Activated CD8-positive, alpha-beta memory T cell treated with anti-CD3 and anti-CD28 coated beads, Interleukin-2, amount 10 ng/mL, durations not matched to agents 7 days and 5 days (primary cell): ENCODE measurements at places on chromosomes 7 and 10.

GRCh38 chr10:110841767-110842267 is 29.9 kb upstream of the PDCD4 start:
- DNase-seq, result no peak

GRCh38 chr10:129767751-129768150 is 196.3 kb downstream of the EBF3 start:
- DNase-seq, result no peak

DNA sequence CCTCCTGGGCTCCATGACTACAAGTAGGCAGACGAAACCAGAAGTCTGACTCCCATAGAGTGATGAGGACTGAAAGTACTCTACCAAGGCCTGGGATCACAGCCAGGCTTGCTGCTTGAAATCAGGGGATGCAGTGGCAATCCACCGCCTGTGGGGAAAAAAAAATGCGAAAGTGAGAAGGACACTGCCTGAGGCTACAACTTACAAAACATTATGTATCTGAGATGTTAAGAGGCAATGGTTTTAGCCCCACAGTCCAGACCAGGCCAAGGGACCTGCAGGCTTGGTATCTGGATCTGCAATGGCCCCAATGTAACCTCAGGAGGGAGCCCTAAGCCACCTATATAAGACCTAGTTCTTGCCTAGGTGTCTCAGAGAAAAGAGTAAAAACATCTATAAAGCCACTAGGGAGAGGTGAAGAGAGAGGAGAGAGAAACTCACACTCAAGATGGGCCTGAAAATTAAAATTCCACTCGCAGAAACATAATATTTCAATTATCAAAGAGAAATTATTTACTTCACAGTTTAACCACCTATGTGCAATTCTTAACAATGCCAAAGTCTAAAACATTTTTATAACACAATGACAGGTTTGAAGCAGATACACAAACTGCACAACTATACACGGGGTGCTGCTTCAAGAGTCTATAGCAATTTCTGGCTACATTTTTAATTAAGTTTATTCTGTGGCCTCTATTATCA is 13.9 kb downstream of the DNAJC1 start:
- DNase-seq, result peak; percentile 58

DNA sequence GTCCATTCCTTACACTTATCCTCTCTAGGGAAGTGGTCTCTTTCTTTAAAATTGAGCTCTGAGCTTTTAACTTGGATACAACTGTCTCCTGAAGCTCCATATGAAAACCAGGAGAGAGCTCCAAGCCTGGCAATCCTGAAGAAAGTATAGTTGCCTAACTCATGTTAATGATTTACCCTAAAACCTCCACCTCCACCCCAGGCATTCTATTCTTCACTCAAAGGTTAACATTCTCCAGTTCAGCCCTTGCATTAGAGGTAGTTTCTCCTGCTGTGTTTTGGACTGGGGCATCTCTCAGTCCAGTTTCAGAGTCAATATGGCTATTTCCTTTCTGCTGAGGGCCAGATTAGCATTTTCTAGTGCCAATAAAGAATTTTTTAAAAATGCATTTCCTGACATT is 195.5 kb downstream of the SLC25A13 start:
- DNase-seq, result no peak

DNA sequence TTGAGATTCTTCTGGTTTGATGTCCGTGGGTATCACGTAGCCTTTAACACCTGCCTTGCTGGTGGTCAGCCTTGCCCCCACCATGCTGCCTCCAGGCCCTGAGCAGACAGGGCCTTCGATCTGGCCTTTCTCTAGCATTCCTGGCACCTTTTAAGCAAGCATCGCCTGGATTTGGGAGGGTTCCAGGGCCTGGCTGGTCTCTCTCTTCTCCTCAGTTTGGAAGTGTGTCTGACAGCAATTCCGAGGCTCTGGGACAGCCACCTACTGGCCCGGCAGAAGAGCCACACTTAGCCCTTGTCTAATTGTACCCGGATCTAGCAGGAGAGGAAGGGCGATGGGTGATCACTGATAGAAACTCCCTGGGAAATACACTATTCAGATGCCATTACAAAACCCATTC is 441.3 kb upstream of the MKI67 start:
- no peak for DNase-seq

GRCh38 chr7:10266976-10267375 is 706.7 kb upstream of the PHF14 start:
- no peak for DNase-seq

- DNase-seq, result no peak
These were observed 78.0 kb upstream of the TNS3 start for GRCh38 chr7:47659664-47660462.

- DNase-seq, result no peak
These were observed 43.2 kb downstream of the MCMBP start for GRCh38 chr10:119829429-119829828.

- DNase-seq, result no peak
These were observed 643 bp downstream of the KAT6B start for GRCh38 chr10:74827045-74827441.

- DNase-seq, result no peak
These were observed 2.7 kb downstream of the CDK13 start for GRCh38 chr7:39952803-39953202.

DNA sequence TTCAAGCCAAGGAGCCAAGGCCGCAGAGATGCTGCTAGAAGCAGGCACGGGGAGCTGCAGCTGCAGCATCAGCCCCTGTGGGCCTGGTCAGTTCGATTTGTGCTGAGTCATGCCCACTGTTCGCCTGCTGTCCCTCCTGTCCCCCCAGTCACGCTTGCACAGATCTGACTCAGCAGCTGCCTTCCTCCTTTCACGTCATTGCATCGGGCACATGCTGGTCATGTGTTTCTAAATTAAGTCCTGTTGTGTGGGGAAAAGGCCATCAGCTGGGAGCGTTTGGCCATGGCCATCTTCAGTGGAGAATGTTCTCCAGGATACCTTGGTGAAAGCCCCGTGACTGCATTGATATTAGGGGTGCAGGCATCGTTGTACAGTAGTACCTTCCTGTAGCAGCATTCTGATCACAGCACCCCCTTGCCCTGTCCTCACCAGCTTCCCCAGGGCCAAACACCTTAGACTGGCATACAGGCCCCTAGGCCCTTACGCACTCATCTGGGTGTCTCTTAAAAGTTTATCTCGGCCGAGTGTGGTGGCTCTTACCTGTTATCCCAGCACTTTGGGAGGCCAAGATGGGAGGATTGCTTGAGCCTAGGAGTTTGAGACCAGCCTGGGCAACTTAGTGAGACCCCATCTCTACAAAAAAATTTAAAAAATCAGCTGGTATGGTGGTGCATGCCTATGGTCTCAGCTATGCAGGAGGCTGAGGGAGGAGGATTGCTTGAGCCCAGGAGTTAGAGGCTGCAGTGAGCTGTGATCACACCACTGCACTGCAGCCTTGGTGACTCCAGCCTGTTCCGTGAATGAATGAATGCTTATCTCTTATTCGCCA is 23.2 kb downstream of the POR start:
- DNase-seq, result no peak

- DNase-seq, result no peak
These were observed 105.4 kb upstream of the BTBD16 start for GRCh38 chr10:122165484-122166276.

- DNase-seq, result peak; percentile 46
These were observed 36.0 kb downstream of the R3HCC1L start for GRCh38 chr10:98170249-98171117.

DNA sequence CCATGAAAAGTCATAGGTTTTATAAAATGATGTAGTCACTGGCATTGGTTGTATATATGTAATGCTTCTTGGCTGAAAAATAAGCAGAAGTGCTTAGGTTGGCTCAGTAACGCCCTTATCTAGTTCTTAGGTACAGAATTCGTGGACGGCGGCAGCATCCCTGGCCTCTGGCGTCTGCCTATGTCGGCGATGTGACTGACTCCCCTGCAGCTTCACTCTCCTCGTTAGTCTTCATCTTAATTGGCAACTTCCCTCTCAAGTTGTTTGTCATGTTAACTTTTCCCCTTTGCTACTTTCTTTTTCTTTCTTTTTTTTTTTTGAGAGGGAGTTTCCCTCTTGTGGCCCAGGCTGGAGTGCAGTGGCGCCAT is 18.5 kb downstream of the CHST12 start:
- no peak for DNase-seq

- DNase-seq, result no peak
These were observed 75.9 kb upstream of the SLF2 start for GRCh38 chr10:100836891-100837290.

DNA sequence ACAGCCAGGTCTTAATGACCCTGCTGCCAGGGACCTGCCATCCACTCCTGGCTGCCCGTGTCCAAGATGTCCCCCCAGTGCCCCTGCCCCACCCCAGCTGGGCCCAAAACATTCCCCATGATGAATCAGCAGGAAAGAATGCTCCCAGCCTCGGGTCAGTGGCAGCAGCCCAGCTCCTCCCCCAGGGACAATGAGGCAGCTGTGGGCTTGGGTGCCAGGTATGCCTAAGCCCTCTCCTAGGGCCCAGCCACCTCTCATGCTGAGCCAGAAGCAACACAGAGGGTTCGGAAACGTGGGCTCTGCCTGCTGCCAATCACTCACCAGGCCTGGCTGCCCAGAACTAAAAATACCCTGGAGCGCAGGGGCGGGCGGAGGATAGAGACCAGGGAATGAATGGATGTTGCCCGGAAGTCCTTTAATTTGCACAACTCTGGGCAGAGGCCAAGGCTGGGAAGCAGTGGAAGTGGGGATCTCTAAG is 1.5 kb upstream of the LOXL4 start:
- DNase-seq, result peak; percentile 32

DNA sequence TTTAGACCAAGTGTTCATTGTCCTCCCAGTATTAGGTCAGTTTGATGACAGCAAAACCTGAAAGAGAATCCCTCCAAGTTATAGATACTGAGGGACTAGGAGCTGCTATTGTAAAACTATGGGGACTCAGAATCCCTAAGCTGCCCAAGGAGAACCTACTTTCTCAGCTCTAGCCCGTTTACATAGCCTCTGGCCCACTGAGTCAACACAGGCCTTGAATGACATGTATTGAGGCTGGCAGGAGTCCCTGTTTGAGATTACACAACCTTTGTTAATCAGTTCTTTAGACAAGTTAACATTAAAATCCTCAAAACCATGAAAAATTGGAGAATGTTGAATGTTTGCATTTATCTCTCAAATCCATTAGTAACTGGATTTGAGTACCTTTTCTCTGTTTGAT is 1079.0 kb downstream of the KCNMA1 start:
- no peak for DNase-seq

DNA sequence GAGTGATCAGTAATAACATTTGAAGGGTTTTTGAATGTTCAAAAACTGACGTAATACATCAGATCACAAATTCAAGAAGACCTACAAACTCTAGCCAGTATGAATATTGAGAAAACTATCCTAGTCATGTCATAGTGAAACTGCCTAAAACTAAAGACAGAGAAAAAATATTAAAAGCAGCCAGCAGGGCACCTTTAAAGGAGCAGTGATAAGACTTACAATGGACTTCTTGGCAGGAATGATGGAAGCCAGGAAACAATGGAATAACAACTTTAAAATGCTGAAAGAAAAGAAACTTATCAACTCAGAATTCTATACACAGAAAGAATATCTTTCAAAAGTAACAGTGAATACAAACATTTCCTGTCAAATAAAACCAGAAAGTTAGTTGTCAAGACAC is 78.3 kb upstream of the CTBP2 start:
- no peak for DNase-seq

- DNase-seq, result no peak
These were observed 295.4 kb downstream of the LRMDA start for GRCh38 chr10:75726522-75727483.

DNA sequence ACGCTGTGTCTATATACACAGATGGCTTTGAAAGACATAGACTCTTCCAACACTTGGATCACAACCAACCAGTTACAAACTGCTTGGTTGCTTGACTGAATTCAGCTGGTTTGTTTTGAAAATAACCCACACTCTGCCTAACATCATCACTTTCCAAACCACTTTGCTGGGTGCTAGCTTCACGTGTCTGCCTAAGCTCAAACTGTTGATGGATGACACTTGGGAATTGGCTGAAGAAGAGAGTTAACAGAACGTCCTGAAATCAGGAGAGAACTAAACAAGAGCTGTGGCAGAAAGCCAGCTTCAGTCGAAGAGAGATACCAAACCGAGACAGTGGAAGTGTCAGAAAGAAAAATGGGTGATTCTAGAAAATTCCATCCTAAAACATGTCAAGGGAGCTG is 420.8 kb upstream of the AUTS2 start:
- DNase-seq, result no peak

DNA sequence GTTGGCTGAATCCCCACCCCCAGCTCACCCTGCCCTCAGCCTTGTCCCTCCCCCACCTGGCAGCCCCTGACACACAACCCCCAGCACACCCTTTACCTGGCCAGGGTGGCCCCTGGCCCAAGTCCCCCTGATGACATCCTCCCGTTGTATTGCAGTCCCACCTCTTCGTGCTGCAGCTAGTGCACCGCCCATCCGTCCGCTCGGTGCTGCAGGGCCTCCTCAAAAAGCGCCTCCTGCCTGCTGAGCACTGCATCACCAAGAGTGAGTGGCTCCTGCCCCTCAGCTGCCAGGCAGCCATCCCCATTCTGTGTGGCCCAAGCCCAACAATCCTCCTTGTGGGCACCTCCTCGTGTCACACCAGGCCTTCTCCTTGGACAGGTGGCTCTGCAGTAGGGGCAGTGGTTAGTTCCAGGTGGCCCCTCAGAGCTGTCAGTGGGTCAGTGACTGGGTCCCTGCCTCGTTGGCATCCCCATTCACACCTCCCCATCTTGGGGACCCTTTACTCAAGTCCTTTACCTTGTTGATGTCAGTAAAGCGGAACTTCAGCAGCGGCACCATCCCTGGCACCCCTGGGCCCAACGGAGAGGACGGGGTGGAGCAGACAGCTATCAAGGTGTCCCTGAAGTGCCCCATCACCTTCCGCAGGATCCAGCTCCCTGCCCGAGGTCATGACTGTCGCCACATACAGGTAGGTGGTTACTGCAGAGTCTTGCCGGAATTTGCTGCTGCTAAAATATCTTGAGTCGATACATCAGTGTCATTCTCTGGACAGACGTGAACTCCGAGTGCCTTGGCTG is 14.3 kb downstream of the ZMIZ2 start:
- DNase-seq, result no peak

- DNase-seq, result no peak
These were observed 42.2 kb downstream of the ZWINT start for GRCh38 chr10:56318816-56319215.

- peak; percentile 97 for DNase-seq
These were observed at the start of gene SLC25A28 for GRCh38 chr10:99619851-99620710. TSS of gene SLC25A28 (minus strand) at chr10:99620439. CDS start at chr10:99620335, 104 bp downstream.

- DNase-seq, result no peak
These were observed 119.8 kb downstream of the NKX6-2 start for GRCh38 chr10:132665946-132666704.

- no peak for DNase-seq
These were observed 86.6 kb downstream of the ITGB8 start for GRCh38 chr7:20417260-20417659.

- no peak for DNase-seq
These were observed 56.4 kb upstream of the INSYN2A start for GRCh38 chr10:127252818-127253217.

- no peak for DNase-seq
These were observed 30.5 kb upstream of the CHST3 start for GRCh38 chr10:71933651-71934050.
